ENCODE measurements at places on chromosomes 4 and X. TPM values are rescaled to one million over a fixed set of nuclear protein-coding genes. Genes with fewer than 3 reads are reported as not detected.
A peak's percentile ranks its signal among the peaks of the same experiment; 100 is the strongest.

The JCHAIN gene
- polyA plus RNA-seq = 4.9 TPM

The DDIT4L gene
- polyA plus RNA-seq = 3.5 TPM

The DMP1 gene
- polyA plus RNA-seq = not detected

GRCh38 chr4:137621056-137621455 is 88.8 kb upstream of the PCDH18 start:
- DNase-seq = no peak
- H3K27ac ChIP-seq = no peak overlapping the region
- H3K4me1 ChIP-seq = no peaks in the 10 kb centered on the region
- no peaks in the 10 kb centered on the region for H3K27me3 ChIP-seq
- H3K36me3 ChIP-seq = no peaks in the 10 kb centered on the region

DNA sequence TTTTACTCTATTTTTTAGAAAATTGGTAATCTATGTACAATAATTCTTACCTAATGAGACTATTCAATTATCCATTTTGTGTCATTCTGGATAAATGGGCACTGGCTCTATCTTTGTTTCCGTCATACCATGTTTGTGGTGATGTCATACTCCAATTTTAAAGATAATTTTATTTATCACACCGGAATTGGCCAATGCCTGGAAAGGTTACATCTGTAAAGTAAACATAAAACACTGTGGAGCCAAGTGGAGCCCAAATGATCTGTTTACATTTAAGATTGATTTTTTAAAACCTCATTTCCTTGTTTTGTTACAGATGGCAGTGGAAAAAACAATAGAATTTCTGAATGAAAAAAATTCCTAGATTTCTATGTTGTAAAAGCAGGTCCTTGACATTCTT is 120.2 kb upstream of the GPRIN3 start:
- H3K36me3 ChIP-seq = no peaks in the 10 kb centered on the region
- H3K27ac ChIP-seq = no peak overlapping the region
- no peak for DNase-seq
- H3K4me1 ChIP-seq = no peaks in the 10 kb centered on the region
- H3K27me3 ChIP-seq = no peaks in the 10 kb centered on the region
- no peak overlapping the region for H3K4me3 ChIP-seq

DNA sequence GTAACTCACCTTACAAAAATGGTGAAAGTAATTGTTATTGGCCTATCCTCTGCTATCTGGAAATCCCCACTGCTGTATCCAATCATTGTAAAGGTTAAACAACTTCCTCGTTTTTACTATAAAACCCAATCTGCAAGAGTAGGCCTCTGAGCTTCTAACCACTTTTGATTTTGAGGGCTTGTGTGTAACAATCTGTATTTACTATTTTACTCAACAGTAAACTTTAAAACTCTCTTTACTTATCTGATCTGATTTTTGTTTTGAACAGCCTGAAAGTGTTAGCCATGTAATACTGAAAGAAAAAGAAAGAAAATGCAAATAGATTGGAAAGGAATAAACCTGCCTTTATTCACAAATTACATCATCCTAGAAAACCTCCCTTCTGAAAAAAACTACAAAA is 63.1 kb downstream of the SLC10A7 start:
- no peak overlapping the region for H3K4me3 ChIP-seq
- H3K36me3 ChIP-seq = no peaks in the 10 kb centered on the region
- H3K4me1 ChIP-seq = no peaks in the 10 kb centered on the region
- DNase-seq = no peak

DNA sequence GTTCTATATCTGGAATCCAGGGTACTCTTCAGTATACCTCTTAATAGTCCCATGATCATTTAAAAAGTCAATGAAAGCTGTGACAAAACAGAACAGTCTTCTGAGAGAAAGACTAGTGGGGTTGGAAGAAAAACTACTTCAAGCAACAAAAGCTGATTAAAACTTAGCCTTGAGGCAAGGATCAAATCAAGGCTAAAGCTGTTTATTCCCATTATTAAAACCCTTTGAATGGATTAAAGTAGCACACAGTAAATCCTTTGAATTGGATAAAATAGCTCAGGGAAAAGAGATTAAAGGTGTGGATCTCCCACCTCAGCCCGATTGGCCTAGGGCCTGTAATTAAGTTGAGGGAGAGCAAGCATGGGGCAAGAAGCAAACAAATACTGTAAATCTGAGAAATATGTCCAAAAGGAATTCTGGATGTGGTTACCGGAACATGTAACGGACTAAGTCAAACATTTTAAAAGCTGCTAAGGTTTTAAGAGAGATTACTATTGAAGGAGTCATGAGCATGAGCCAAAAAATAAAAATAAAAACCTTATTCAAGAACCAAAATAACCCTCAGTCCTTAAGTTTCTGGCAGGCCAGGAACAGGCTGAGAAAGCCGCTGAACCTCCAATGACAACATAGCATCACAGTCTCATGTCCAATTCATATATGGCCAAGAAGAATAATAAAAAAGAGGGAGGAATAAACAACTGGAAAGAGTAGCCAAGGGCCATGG is 257.3 kb upstream of the NEIL3 start:
- H3K4me3 ChIP-seq = no peak overlapping the region
- peaks cover 11% of the 10 kb centered on the region for H3K4me1 ChIP-seq
- no peak for DNase-seq
- H3K36me3 ChIP-seq = no peaks in the 10 kb centered on the region
- H3K27me3 ChIP-seq = no peaks in the 10 kb centered on the region

DNA sequence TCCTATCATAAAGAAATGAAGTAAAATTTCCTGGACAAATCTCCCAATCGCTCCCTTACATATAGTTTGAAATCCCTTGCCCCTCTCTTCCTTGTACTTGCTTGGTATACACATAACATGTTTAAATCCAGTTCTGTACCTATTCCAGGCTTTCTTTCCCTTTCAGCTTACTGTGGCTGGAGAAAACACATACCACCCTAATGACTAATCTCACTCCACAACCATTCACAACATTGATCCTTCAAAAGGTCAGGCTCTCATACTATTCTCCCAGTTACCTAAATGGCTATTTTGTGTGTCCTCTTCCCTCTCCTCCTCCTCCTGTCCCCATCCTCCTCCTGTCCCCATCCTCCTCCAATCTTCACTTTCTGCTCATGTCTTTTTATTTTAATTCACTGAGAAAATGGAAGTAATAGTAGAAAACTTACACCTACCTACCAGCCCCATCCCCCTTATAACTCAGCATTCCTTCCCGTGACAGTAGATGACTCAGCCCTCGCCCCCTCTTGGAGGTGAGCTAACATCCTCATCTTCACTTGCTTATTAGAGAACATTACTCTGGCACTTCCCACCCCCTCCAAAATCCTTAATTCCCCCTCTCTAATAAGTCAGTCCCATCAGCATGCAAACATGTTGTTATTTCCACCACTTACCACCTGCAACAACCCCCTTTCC is 77.5 kb downstream of the IL15 start:
- H3K27me3 ChIP-seq = no peaks in the 10 kb centered on the region
- H3K4me1 ChIP-seq = peaks cover 34% of the 10 kb centered on the region
- peak; percentile 58 for DNase-seq
- peak overlapping the region; percentile 23 for H3K4me3 ChIP-seq

DNA sequence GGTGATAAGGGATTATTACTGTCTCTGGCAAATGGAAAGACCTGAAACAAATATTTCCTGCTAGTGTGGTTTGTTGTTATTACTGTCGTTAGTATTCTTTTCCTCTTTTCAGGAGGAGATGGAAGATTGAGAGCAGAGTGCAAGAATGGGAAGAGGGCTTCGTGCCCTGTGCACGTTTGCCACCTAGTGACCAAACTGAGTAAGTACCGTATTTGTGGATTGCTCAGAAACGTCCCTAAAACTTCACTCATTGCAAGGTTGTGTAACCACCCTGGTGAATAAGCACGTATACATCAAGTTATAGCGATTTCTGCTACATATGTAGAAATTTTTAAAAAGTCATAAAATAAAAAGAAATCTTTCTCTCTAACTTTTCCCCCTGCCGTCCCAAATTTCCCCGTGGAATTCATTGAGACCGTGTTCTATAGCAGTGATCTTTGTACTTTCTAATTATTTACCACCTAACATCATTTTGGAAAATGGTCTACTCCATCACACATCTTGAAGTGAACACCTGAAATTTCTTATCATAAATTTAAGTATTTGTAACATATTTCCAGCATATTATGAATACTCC is 24.3 kb downstream of the LINC00632 start:
- no peaks in the 10 kb centered on the region for H3K4me1 ChIP-seq
- no peaks in the 10 kb centered on the region for H3K27me3 ChIP-seq
- no peak overlapping the region for H3K4me3 ChIP-seq
- DNase-seq = peak; percentile 62
- no peaks in the 10 kb centered on the region for H3K36me3 ChIP-seq

DNA sequence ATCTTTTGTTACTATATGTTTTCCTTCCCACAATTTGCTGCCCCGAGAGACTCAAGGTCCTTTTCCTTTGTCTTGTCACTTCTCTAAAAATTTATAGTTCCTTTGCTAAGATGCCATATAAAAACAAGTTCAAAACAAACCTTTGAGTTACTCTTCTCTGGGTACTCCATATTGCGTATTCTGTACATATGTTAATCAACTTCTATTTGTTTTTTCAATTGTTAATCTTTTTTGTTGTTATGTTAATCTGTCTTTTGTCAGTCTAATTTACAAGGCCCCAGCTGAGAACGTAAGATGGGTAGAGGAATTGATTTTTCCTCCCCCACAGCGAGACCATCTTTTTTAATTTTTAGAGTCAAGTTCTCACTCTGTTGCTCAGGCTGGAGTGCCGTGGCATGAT is 7.2 kb upstream of the PPEF2 start:
- H3K4me1 ChIP-seq = no peaks in the 10 kb centered on the region
- H3K27me3 ChIP-seq = no peaks in the 10 kb centered on the region
- H3K36me3 ChIP-seq = no peaks in the 10 kb centered on the region
- DNase-seq = no peak
- no peak overlapping the region for H3K27ac ChIP-seq
- H3K4me3 ChIP-seq = no peak overlapping the region

GRCh38 chrX:75989806-75990590 is 182.9 kb upstream of the PBDC1 start:
- H3K4me1 ChIP-seq = no peaks in the 10 kb centered on the region
- no peak for DNase-seq
- H3K27ac ChIP-seq = no peak overlapping the region
